ENCODE measurements at places on chromosomes 2 and 18. TPM values are rescaled to one million over a fixed set of nuclear protein-coding genes. Genes with fewer than 3 reads are reported as not detected.

Gene RAB11FIP5
- total RNA-seq, result 59.0 TPM

Gene SERPINB4
- total RNA-seq, result not detected

Gene ITGB1BP1
- 32.4 TPM for total RNA-seq

DNA sequence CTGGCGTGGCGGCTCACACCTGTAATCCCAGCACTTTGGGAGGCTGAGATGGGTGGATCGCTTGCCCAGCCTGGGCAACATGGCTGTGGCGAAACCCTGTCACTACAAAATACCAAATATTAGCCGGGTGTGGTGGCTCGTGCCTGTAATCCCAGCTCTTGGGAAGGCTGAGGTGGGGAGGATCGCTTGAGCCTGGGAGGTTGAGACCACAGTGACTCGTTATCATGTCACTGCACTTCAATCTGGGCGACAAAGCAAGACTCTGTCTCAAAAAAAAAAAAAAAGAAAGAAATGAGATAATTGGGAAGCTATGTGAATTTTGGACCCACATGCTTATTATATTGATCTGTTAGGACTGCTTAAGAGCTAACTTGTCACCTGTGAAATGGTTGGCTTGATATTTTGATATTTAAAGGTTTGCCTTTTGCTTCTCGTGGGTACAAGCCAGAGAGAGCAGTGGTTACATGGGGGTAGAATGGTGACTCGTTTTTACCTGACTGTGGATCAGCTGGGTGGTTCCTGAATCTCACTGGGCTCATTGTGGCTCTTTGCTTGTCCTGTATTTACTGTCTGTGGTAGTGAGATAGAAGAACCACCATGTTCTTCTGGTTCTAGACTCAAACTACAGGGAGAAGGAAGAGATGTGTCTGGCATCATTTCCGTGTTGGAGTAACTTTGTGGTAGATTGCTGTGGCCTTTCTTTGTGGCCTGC lies 28.9 kb downstream of the ZNF532 start:
- DNase-seq, result no peak

DNA sequence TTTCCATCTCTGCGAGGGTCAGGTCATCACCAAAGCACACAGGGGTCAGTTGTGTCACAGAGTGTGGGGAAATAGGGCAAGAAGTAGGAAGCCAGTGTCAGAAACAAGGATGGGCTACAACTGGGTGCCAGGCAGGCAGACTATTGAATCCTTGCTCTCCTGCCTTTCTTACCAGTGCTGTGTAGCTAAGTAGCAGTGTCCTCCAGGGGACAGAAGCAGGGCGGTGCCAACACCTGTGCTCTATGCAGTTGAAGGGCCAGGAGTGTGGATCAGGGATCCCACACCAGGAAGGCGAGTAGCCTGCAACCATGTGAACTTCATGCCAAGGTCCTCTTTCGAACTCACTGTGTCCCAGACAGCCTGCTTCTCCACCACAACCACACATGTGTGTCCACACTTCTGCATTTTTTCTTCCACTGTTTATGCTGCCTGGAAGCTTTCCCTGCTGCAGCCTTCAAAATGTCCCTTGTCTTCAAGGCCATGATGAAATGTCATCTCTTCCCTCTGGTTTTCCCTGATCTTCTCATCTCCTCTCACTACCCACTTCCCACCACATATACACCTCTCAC lies 25.4 kb upstream of the REG3G start:
- no peak for DNase-seq

- no peak for DNase-seq
Measured at GRCh38 chr2:72998724-72999123, 72.8 kb downstream of the SFXN5 start.

- DNase-seq, result no peak
Measured at GRCh38 chr2:11810237-11810977, 64.0 kb downstream of the LPIN1 start.

GRCh38 chr2:129883121-129883520 lies 96.3 kb upstream of the RAB6C start:
- no peak for DNase-seq

DNA sequence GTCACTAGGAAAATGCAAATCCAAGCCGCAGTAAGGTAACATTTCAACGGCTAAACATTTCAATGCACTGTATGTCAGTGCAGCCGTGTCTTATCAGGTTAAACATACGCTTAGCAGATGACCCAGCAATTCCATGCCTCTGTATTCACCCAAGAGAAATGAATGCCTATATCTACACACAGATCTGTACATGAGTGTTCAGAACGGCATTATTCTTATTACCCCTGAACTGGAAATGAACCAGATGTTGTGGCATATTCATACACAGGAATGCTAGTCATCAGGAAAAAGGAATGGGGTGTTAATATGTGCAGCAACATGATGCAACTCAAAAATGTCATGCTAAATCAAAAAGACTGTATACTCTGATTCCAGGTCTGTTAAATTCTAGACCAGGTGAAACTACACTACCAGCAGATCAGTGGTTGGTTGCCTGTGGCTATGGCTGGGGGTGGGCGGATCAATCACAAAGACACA lies 80.4 kb upstream of the RPL31 start:
- DNase-seq, result no peak

GRCh38 chr2:118032169-118033013 lies 18.5 kb upstream of the CCDC93 start:
- peak; percentile 26 for DNase-seq
